CD4-positive, alpha-beta T cell treated with Interleukin-17A for 4 hours (primary cell): ENCODE measurements at places on chromosomes 16 and 17.

DNA sequence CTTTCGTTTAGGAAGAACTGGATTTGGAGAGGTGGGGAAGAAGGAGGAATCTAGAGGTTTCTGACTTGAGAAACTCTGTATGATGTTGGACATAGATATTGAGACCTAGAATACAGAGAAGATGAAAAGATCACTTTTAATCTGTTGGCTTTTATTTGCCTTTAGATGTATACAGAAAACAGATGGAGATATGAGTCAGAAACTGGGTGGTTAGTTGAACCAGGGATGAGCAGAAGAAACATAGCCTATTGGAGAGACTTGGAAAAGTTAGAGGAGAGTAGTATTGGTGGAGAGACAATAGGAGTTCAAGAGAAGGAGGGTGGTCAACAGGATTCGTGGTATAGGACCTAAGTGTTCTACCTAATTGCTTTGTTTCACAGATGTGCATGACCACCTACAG lies 5.1 kb downstream of the PHAF1 start:
- DNase-seq = no peak

- DNase-seq = no peak
Measured at GRCh38 chr16:75379339-75379738, 54.0 kb downstream of the CFDP1 start.

DNA sequence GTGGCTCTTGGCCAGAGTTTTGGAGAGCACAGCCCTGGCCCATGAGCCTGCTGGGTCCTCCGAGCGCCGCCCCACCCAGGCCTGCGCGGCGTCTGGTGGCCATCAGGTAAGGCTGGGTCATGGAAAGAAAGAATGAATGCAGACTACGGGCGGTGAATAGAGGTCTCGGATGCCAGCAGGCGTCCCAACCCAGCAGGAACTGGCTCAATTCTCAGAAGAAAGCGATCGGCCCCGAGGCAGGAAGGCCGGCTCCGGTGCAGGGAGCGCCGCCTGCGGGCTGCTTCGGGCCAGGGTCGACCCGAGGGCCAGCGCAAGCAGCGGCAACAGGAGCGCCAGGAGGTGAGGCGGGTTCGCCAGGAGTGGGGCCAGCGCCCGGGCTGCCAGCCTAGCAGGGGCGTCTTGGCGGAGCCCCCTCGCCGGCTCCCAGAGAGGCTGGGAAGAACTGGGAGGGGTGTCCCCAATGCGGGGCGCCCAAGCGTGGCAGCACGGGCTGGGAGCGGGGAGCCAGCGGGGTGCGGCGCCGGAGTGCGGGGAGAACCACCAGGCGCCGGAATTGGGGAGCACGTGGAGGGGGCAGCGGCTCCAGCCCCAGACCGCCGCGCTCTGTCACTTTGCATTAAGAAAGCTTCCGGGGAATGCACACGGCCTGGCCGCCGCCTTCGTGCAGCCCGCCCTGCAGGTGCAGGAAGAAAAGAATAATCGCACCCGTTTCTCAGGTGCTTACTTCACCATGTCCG lies 7.1 kb upstream of the TMC5 start:
- peak; percentile 2 for DNase-seq

GRCh38 chr17:4742629-4743028 lies 2.9 kb upstream of the CXCL16 start:
- DNase-seq = no peak

- DNase-seq = no peak
Measured at GRCh38 chr16:81695321-81696165, 83.5 kb upstream of the PLCG2 start.

DNA sequence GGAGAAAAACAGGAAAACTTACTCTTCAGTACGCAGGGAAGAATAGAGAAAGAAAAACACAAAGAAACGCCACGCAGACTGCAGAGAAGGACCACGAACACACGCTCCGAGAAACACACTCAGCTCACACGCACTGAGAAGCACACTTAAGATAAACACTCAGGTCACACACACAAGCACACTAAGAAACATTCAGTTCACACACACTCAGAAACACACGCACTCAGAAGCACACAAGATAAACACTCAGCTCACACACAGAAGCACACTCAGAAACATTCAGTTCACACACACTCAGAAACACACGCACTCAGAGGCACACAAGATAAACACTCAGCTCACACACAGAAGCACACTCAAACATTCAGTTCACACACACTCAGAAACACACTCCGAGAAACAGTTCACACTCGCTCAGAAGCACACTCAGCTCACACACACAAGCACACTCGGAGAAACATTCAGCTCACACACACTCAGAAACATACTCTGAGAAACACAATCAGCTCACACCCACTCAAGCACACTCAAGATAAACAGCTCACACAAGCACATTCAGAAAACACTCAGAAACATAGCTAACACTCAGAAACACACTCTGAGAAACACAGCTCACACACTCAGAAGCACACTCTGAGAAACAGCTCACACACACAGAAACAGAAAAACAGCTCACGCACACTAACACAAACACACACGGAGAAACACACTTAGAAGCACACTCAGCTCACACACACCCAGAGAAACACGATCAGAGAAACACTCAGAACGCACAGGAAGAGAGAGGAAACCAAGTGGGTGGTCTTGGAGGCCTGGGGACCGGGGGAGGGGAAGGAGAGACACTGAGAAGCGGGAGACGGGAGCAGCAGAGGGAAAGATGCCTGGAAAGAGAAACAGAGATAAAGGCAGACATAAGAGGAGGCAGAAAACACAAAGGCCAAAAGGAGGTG lies 908 bp downstream of the TMEM98 start:
- DNase-seq = no peak

- no peak for DNase-seq
Measured at GRCh38 chr16:60279061-60279665, 1545.0 kb upstream of the GOT2 start.
